Brain microvascular endothelial cell (primary cell): ENCODE measurements at places on chromosomes 2 and 18.

DNA sequence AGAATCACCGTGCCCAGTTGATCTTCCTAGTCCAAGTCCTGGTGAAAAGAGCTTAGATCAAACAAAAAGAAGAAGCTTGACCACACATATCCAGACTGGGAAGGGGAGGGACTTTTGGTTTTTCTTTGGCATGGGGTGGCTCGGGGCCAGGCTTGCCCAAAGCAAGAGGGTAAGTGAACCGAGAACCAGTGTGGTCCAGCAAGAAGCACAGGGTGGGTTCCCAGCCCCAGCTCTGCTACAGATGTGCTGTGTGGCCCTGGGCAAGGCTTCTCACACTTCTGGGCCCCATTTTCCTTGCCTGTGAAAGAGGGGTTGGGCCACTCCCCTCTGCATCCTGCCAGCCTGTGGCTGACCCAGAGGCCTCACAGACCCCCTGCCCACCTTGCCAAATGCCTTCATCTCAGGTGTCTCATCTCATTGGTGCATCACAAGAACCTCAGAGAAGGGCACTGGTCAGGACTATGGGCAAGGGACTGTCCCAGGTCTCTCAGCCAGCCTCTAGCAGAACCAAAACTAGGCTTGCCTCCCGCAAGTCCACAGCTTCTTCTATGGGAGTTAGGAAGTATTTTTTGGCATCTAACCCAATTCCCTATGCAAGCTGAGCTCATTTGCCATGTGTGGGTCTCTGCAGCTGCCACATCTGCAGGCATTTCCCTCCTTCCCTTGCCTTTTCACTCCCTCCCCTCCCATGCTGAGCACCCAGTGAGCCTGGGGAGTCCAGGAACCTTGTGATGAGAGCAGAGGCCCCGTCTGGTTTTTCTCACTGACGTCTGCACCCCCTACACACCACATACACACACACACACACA lies 6.9 kb downstream of the ATP6V1B1 start:
- no peak for DNase-seq

DNA sequence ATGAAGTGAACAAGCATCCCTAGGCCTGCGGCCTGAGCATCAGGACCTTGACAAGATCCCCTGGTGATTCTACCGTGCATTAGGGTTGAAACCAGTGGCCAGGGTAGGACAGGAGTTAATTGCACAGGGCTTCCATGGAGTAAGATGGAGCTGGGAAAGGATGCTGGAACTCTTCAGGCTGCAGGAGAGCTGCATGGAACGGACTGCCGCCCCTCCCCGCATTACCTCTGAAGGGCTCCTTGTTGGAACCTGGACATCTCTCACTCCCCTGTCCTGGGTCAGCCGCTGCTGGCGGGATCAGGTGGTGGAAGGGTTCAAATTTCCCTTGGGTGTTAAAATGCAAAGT lies 156.6 kb upstream of the ID2 start:
- DNase-seq = no peak

GRCh38 chr18:72360634-72361033 lies 183.5 kb downstream of the CBLN2 start:
- no peak for DNase-seq

- no peak for DNase-seq
These were observed 73.3 kb downstream of the TFCP2L1 start for GRCh38 chr2:121211689-121212151.

GRCh38 chr2:48265169-48266030 lies 264.6 kb upstream of the STON1 start:
- no peak for DNase-seq

DNA sequence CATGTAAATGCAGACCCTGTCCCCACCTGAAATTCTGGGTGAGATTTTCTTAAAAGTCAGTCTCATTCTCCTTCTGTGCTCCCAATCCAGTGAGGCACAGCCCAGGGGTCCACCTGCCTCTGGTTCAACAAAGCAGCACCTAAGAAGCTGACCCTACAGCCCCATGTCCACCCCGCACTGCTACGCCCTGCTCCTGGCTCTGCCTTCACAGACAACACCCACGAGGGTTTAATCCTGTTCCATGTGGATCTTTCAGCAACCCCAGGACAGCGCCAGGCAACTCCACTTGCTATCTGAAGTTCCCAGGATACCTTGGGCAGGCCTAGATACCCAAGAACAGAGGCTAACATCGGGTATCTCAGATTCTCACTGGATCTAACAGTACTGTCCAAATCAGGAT lies 44.9 kb downstream of the HDLBP start:
- no peak for DNase-seq

DNA sequence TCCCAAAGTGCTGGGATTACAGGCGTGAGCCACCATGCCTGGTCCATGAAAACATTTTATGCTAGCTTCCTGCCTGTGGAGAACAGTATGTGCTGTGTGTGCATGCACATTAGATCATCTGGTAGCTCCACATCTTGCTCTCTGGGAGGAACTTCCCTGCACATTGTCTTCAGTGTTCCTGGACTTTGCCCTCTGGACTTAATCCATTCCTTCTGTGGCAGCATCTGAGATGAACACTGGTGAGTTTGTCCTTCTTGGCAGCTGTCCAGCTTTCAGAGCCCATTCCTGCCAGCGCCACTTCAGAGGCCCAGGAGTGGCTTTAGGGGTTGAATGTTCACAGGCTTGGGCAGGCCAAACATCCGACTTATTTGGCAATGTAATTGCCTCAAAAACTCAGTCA lies 65.2 kb downstream of the POU3F3 start:
- DNase-seq = no peak

DNA sequence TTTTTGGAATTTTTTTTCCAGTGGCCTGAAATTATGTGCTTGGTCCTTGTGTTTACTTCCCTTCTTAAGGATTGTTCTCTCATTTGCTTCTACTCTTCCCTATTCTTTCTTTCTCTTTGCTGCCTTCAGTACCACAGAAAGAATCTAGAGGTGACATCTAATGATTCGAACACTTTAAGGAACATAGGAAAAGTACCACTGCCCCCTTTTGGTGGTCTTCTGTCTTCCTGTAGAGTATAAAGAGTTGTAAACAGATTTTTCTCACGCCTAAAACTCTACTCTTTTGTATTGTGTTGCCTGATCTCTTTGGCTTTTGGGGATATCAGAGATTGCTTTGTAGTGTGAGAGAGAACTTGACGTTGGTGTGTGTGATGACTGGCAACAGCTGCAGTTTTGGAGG lies 7.0 kb upstream of the SCTR start:
- DNase-seq = no peak

- DNase-seq = no peak
These were observed 145.4 kb upstream of the PIK3C3 start for GRCh38 chr18:41809652-41810051.

- no peak for DNase-seq
These were observed 145.7 kb downstream of the CERS6 start for GRCh38 chr2:168601741-168602140.

- DNase-seq = no peak
These were observed 194.3 kb downstream of the LDLRAD4 start for GRCh38 chr18:13412901-13413300.
